ENCODE measurements at places on chromosomes 7 and 10.

DNA sequence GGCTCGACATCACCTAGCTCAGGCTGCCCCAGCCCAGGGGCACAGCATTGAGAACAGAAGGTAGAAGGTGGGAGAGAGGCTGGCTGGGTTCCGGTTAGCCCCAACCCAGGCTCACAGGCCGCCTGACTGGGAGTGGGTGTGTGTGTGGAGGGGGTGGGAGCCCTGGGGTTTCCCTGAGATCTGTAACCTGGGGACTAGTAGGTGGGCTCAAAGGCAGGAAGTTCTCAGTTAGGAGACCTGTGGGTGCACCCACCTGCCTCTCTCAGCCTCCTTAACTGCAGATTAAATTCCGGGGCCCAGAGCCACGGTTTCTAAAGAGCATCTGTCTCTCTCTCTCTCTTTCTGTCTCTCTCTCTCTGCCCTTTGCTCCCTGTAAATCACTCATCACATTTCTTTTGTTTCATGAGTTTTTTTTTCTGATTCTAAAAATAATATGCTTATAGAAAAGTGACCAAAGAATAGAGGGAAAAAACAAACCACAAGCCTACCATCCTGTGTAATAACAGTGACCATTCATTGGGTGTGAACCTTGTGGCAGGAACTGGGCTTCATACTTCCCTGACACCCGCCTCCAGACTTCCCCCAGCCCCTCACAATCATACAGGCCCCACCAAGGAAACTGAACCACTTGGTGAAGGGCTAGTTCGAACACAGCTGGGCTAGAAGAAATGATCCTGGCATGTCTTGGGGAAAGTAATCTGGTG lies 83.4 kb upstream of the SMNDC1 start:
- DNase-seq = peak; percentile 26

DNA sequence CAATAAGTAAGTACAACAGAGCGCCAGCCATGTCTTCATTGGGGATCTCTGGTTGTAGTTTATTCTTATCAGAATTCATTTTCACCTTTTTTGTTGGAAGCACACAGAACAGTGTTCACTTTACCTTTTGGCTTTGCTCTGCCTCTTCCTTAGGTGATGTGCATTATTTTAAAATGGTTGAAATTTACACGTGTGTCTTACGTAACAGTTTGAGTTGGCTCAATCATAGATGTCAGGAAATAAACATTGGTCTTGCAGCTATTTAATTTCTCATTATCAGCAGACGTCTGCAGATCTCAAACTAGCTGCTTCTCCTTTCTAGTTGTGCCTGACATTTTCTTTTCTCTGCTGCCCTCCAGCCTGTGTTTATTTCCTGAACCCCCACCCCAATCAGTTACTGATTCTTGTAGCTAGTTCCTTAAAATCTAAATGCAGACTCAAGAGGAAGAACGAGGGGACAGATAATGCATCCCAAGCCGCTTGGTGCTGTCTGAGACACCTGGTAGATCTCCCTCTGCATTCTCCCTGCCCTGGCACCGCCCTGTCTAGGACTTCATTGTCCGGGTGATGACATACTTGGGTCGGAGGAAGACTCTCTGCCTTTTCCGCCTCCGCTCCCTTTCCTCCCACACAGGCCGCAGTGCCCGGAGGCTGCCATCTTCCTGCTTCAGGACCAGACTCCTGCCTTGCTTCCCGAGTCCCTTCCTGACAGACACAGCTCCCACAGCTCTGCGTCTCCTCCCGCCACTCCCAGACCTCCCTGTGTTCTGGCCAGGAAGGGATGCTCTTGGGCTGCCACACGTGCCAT lies 108.2 kb downstream of the ANKRD61 start:
- DNase-seq = no peak

GRCh38 chr7:151895631-151896031 lies 18.7 kb upstream of the PRKAG2 start:
- DNase-seq = peak; percentile 17

- DNase-seq = no peak
Measured at GRCh38 chr7:154854836-154855235, 148.1 kb downstream of the PAXIP1 start.

DNA sequence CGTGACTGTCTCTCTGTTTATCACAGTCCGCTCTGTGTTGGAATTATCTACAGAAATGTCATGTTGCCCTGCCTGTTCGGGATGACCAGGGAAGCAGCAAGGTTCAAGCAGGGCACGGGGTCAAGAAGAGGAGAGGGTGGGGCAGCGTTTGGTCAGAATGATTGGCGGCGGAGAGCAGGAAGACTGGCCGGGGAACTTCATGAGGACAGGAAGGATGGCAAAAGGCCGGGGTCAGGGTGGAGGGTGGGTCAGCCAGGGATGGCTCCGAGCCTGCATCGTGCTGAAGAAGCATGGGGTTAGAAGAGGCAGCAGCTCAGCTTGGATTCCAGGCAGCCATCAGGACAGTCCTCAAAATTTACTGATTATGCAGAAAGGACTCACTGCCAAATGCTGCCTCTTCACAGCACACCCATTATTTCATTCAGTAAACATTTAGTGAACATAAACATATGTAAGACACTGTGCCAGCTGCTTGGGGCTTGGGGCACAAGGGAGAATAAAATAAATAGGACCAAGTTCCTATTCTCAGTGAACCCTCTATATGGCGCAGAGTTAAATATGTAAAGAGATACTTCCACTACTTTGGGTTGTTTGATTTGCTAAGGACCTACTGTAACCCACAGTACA lies 42.8 kb downstream of the WNT2 start:
- no peak for DNase-seq

GRCh38 chr7:101916041-101916800 lies 98.8 kb downstream of the CUX1 start:
- DNase-seq = no peak

DNA sequence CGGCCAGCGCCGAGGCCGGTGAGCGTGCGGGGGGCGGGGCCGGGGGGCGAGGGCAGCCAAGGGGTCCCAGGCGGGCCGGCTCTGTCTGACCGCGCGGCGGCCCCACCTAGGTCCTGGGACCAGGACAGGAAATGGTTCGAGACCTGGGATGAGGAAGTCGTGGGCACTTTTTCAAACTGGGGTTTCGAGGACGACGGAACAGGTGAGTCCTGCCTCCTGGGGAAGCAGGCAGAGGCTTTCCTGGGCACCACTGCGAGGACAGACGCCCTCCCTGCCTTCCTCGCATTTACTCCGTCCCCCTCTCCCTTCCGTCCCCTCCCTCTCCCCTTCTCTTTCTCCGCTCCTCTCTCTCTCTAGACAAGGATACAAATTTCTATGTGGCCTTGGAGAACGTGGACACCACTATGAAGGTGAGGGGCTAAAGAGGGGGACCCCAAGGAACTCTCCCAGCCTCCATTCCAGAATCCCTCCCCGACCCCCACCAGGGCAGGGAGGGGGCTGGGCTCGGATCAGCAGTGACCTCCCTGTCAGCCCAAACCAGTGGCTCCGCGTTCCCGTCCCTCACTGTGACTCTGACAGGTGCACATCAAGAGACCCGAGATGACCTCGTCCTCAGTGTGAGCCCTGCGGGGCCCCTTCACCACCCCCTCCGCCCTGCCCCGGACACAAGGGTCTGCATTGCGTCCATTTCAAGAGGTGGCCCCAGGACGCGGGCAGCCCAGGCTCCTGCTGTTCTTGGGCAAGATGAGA lies 2.6 kb upstream of the MUC12 start:
- no peak for DNase-seq

- peak; percentile 25 for DNase-seq
Measured at GRCh38 chr10:11881477-11882417, 58.6 kb downstream of the PROSER2 start.

DNA sequence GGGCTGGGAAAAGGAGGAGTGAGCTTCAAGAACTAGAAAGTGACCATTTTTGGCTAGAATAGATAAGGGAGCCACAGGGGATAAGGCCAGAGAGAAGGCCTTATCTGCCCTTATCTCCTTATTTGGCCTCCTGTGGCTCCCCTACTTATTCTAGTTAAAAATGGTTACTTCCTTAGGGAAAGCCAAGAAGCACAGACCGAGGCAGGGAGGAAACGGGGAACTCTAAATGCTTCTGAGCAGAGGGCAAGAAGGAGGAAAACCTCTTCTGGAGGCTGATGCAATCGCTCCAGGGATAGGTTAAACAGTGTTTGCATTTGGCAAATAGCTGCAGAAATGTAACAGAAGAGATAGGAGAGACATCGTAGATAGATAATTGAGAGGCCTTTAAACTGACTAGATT lies 18.6 kb downstream of the NRP1 start:
- DNase-seq = no peak

DNA sequence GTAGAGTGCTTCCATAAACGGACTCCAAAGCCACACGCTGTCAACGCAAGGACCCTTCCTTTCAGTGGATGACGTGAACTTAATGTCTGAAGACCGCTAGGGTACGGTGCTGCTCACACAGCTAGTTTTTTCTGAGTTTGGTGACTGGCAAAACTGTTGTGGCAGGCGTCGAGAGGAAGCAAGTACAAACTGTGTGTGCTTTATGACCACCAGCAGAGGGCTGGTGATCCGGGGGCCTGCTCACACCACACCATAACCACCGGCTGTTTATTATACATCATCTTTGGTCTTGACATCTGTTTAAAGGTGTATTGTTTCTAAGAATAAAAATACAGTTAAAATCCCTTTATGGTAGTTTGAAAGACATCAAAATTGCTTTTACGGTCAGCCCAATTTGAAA lies 37.1 kb upstream of the ATP6V0A4 start:
- DNase-seq = no peak

- no peak for DNase-seq
Measured at GRCh38 chr10:118571123-118571522, 24.3 kb downstream of the PRLHR start.

DNA sequence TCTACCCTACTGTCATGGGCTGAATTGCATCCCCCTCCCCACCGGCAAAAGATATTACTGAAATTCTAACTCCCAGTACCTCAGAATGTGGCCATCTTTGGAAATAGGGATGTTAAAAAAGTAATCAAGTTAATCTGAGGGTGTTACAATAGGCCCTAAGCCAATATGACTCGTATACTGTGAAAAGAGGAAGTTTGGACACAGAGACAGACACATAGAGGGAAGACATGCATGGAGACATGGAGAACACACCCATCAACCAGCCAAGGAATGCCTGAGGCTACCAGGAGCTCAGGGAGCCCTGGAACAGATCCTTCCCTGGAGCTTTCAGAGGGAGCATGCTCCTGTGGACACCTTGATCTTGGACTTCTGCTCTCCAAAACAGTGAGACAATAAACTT lies 138.2 kb upstream of the ADO start:
- no peak for DNase-seq

- DNase-seq = no peak
Measured at GRCh38 chr10:35707642-35708425, 65.7 kb upstream of the FZD8 start.

- peak; percentile 23 for DNase-seq
Measured at GRCh38 chr10:43292755-43293676, 26.2 kb upstream of the RASGEF1A start.
